ENCODE measurements at places on chromosomes 2 and 18. TPM values are rescaled to one million over a fixed set of nuclear protein-coding genes. Genes with fewer than 3 reads are reported as not detected.

CD302 gene
- total RNA-seq = 2.3 TPM

RAB17 gene
- total RNA-seq = 0.40 TPM

CAPN14 gene
- total RNA-seq = 0.11 TPM

TDRD15 gene
- 6.7 TPM for total RNA-seq

CD8A gene
- not detected for total RNA-seq

VIT gene
- total RNA-seq = not detected

SH3BP4 gene
- 72.1 TPM for total RNA-seq

SPHKAP gene
- not detected for total RNA-seq

CYP1B1 gene
- total RNA-seq = 35.0 TPM

PCBP1 gene
- 22.1 TPM for total RNA-seq

LRRC30 gene
- total RNA-seq = not detected

ZNF385B gene
- not detected for total RNA-seq

SYT4 gene
- not detected for total RNA-seq

SCYGR4 gene
- total RNA-seq = not detected

SLC23A3 gene
- 0.86 TPM for total RNA-seq

ABCB11 gene
- not detected for total RNA-seq

ARHGEF4 gene
- total RNA-seq = 1.5 TPM

HOXD1 gene
- 3.0 TPM for total RNA-seq

PSMA8 gene
- total RNA-seq = not detected

C2orf80 gene
- total RNA-seq = not detected

PJVK gene
- 2.1 TPM for total RNA-seq

GNLY gene
- total RNA-seq = not detected

RAB6C gene
- total RNA-seq = not detected

SEMA4F gene
- 4.2 TPM for total RNA-seq

BCL11A gene
- 4.5 TPM for total RNA-seq

OXER1 gene
- total RNA-seq = not detected

LIMS2 gene
- not detected for total RNA-seq

TMEM247 gene
- total RNA-seq = not detected

AQP12B gene
- total RNA-seq = not detected

SCN7A gene
- total RNA-seq = not detected

Measured in Daoy (cell line).